Nephron progenitor cell (in vitro differentiated cells): ENCODE measurements at places on chromosomes 4 and X.

DNA sequence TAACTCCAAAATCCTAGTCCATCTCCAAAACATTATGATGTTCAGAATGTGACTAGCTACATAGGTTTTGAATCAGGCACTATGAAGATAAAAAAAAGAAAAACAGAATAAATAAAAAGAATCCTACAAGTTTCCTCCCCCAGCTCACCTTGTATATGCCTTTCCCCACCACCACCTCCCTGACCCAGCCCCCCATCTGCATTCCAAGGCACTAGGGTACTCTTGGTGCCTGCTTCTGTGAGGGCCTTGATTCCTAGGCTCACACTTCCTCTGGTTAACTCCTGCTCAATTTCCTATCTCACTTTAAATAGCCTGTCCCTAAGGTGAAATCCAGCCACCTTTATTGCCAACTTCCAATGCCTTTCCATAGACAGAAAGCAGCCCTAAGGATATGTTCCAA, 178.7 kb upstream of the ATOH1 start:
- DNase-seq, result no peak

- no peak for DNase-seq
These were observed 210.5 kb upstream of the NEIL3 start for GRCh38 chr4:177099211-177099610.

DNA sequence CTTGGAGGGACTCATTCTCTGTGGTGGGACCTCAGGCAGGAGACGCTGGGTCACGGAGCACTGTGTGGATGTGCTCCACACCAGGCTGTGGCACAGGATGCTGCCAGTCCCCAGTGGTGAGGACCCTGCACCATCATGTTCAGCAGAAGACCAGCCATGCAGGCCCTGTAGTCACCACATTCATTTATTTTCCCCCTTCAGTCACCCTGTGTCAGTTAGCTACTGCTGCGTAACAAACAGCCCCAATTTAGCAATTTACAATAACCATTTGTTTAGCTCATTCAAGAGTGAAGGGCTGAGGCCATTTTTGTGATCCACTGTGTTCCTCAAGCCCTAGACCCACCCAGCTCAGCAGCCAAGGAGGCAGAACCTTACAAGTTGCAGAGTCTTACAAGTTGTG, 23.6 kb upstream of the ADRA2C start:
- no peak for DNase-seq

- DNase-seq, result no peak
These were observed 1.1 kb upstream of the CD99 start for GRCh38 chrX:2689773-2690666.

GRCh38 chr4:147056940-147057610, 111.4 kb upstream of the TTC29 start:
- no peak for DNase-seq

DNA sequence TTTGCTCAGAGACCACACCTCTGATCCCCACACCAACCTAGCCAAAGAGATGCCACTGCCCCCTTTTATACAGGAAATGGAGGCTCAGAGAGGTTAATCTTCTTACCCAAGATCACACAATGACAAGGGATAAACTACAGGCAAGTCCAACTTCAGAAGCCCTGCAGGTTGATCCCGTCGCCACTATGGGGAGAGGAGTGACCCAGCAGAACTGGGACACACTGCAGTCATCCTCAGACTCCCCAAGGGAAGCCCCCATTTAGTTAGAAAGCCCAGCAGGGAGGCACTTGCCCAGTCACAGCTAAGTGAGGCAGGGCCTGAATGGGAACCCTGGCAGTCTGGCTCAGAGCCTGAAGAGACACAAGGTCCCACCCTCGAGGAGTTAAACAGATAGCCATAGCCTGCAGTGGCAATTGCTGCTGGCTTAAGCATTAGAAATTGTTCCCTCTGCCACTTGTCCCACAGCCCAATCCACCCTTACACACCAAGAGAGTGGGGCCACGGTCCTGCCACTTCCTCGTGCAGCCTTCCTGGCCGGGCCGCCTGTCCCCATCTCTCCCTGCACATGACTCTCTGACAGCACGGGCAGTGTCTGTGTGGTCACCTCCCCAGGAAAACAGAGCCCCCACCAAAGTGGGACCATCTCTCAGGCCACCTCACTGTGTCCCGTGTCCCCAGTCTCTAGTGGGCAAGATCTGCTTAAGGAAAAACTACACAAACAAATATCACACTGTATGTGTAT, 2.7 kb downstream of the JAKMIP1 start:
- no peak for DNase-seq

- DNase-seq, result no peak
These were observed 203.0 kb downstream of the MAML3 start for GRCh38 chr4:139951021-139951420.

DNA sequence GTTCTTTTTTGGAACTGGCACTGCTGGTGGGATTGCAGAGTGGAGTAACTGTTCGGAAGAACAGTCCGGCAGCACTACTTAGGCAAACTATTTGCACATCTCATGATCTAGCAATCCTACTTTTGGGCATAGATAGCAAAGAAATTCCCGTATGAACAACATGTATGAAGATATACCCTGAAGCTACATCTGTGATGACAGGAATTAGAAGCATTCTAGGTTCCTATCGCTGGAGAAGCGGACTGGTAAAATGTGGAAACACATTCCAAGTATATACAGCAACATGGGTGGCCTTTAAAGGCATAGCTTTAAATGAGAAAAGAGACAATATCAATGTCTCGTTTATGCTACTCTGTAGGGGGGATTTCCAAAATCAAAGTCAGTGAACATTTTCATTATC, 3.1 kb downstream of the DCAF16 start:
- DNase-seq, result no peak

DNA sequence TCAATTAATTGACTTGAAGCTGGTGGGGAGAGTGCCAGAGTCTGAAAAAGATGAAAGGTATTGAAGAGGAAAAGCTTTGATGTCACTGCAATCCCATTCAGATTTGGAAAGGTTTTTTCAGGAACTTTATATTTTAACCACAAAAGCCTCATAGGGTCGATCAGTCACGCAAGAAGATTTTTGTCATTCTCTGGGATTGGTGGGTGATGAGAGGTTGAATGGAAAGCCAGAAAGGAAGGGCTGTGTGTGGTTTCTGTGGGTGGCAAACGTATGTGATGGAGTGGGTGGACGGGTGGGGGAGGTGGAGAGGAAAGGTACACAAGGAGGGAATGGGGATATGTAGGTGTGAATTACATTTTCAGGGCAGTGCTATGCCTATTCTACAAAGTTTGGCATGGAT, 173.8 kb upstream of the SCML1 start:
- no peak for DNase-seq

DNA sequence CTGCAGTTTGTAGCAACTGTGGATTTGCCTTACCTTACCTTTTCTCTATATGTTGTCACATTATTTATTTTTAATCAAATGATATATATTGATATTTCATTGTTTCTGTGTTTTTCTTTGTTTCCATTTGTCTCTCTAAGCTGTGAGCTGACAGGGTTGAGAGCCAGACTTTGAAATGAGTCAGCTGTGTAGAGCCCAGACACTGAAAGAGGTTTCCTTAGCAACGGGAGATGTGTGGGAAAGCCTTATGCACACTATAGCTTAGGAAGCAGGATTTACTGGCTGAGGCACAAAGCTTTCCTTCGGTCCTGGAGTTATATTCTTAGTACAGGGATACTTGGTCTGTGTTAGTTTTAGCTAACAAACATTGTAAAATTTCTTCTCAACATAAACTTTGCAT, 192.2 kb downstream of the FGF13 start:
- peak; percentile 2 for DNase-seq

GRCh38 chr4:182729516-182729915, 187.7 kb downstream of the DCTD start:
- no peak for DNase-seq

- DNase-seq, result no peak
These were observed 138.9 kb upstream of the GIMD1 start for GRCh38 chr4:106507440-106507839.

- no peak for DNase-seq
These were observed 52.0 kb downstream of the INTS6L start for GRCh38 chrX:135572436-135572835.

DNA sequence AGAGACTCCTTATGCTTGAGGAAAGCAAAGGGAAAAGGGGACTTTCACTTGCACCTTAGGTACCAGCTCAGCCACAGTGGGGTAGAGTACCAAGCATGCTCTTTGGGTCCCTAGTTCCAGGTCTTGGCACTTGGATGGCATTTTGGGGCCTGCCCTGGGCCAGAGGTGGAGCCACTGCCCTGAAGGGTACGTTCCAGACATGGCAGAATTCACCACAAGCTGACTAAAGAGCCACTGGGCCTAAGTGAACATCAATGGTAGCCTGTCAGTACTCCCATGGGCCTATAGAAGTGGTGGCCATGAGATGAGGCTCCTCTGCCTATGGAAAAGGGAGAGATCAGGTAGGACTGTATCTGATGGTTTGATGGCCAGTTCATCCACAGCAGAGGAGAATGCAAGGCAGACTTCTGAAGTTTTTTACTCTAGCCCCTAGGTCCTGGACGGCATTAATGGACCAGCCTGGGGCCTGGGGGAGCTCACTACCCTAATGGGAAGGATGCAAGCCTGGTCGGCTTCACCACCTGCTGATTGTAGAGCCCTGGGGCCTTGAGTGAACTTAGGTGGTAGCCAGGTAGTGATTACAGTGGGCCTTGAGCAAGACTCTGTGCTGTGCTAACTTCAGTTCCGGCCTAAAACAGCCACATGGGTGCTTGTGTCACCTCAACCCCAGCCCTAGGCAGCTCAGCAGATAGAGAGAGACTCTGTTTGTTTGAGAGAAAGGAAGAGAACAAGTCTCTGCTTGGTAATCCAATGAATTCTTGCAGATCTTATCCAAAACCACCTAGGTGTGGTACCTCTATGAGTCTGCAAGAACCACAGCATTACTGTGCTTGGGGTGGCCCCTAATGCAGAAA, 19.8 kb upstream of the HSFX4 start:
- no peak for DNase-seq

GRCh38 chr4:93760284-93760683, 68.3 kb upstream of the ATOH1 start:
- DNase-seq, result no peak

DNA sequence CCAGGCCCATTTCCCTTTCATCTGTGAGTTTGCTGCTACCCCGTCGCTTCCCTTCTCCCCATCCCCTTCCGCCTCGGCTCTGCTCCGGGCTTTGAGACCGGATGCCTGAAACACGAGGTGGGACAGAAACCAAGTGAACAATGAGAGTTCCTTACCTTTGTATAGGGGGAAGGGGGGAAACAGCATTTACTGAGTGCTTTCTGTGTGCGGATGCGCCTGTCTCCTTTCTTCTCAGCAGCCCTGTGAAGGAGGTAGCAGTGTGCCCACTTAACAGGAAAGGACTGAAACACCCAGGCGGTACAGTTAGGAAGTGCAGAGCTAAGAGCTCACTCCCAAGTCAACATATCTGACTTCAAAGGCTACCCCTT, 43.2 kb upstream of the TMSB15B start:
- DNase-seq, result no peak

- peak; percentile 93 for DNase-seq
These were observed at the start of gene SNX25 for GRCh38 chr4:185209031-185209851. Gene SNX25, plus strand, starts transcription at chr4:185209598. Its CDS starts 229 bp downstream, at chr4:185209827.

GRCh38 chr4:160019936-160020335, 917.1 kb downstream of the RAPGEF2 start:
- DNase-seq, result no peak

GRCh38 chr4:179607003-179607402, 2164.8 kb upstream of the AGA start:
- DNase-seq, result no peak
